ENCODE measurements at places on chromosomes 4 and X.

- no peak for DNase-seq
Observed at GRCh38 chr4:142777045-142777743, 68.9 kb downstream of the INPP4B start.

DNA sequence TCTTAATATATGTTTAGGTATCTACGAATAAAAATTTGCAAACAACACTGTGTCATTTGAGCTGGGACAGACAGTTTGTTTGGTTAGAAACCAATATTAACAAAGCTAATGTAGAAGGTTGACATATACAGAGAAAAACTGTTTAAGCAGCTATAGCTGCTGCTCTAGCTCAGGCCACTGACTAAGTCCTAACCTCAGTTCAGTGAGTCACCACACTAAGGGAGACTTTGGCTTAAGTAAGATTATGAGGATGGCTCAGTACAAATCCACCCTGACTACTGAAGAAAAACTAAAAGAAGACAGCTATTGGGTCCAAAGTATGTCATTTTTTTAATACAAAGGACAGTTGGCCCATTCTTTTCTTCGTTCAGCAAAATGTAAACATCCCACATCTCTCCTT, 717.3 kb upstream of the ACTRT1 start:
- no peak for DNase-seq

- no peak for DNase-seq
Observed at GRCh38 chrX:47574547-47575301, 7.5 kb upstream of the TIMP1 start.

DNA sequence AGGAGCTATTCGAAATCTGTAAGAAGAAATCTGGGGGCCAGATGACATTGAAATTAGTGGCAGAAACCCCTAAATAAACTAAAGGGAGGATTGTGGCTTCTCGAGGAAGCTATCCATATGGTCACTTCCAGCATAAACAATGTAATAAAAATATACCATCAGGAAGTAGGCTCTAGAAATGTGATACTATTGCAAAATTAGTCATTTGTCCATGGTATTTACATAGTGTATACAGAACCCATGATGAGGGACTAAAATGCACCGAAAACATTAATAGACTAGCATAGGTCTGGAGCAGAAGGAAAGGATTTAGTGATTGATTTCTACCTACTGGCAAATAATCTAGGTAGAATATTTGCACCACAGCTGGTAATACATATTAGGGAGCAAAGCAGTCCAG, 1344.0 kb downstream of the FSTL5 start:
- peak; percentile 6 for DNase-seq

DNA sequence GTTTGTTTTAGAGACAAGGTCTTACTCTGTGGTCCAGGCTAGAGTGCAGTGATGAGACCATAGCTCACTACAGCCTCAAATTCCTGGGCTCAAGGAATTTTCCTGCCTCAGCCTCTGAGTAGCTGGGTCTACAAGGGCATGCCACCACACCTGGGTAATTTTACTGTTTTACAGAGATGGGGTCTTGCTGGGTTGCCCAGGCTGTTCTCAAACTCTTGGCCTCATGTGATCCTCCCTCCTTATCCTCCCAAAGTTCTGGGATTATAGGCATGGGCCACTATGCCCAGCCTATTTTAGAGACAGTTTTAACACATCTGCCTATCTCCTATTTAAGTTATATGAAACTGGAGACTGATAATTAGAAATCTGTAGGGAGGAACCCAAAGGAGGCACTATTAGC, 53.8 kb downstream of the SPRY1 start:
- no peak for DNase-seq

- no peak for DNase-seq
Observed at GRCh38 chr4:77199276-77199675, 42.3 kb downstream of the CCNG2 start.

DNA sequence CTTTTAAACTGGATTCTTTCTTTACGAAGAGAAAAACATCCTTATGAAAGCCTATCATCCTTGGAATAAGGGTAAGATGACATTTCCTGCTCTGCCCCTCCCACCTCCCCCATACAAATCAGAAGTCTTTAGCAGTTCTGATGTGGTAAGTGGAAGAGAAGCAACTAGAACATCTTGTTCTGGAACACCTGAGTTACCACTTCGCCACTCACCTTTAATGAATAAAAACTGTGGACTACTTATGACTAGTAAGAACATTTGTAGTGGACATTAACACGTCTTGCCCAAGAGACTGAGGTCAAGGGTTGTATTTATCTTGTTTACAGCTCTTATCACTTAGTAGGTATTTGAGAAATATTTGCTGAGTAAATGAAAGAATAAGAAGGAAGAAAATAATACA, 4.3 kb downstream of the XKRX start:
- no peak for DNase-seq

- DNase-seq = no peak
Observed at GRCh38 chr4:16663307-16663706, 235.1 kb downstream of the LDB2 start.

GRCh38 chrX:3779546-3779945, 66.1 kb upstream of the PRKX start:
- no peak for DNase-seq

GRCh38 chr4:117817301-117817700, 217.0 kb upstream of the NDST3 start:
- DNase-seq = peak; percentile 47

DNA sequence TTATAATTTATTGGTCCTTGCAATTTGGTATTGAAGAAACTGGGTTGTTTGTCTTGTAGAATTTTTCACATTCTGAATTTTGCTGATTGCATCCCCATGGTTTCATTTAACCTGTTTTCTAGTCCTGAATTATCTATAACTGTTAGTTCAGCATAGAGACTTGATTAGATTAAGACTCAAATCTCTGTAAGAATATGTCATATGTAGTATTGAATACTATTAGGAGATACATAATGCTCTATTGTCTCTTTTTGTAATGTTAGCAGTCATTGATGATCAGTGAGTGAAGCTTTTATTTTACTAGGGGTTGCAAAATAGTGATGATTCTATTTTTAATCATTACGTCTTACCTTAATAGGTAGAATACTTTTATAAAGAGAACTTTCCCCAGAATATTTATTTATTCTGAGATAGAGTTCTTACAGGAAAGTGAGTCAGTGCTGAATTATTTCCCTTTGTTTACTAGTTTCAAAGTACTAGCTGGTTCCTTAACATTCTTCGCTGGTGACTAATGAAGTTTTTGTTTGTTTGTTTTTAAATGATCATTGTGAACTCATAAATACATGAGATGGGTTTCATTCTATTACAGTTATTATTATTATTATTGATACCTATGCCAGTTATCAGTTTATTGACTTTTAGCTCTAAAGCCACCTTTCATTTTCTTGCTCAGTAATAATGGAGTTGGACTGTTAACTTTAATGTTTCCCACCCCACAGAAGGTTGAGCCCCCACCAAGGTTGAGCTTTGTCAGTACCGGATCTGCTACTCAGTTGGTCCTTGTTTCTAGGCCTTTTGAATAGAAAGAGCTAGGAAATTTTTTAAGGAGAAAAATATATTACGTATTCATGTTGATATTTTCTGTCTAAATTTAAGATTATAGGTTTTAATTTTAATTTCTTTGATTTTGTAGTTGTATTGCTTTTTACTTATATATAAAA, 102.3 kb downstream of the LARP1B start:
- no peak for DNase-seq

Measured in NCI-H69 (cell line).